Fibroblast of gingiva (primary cell): ENCODE measurements at places on chromosomes 12 and 14.

DNA sequence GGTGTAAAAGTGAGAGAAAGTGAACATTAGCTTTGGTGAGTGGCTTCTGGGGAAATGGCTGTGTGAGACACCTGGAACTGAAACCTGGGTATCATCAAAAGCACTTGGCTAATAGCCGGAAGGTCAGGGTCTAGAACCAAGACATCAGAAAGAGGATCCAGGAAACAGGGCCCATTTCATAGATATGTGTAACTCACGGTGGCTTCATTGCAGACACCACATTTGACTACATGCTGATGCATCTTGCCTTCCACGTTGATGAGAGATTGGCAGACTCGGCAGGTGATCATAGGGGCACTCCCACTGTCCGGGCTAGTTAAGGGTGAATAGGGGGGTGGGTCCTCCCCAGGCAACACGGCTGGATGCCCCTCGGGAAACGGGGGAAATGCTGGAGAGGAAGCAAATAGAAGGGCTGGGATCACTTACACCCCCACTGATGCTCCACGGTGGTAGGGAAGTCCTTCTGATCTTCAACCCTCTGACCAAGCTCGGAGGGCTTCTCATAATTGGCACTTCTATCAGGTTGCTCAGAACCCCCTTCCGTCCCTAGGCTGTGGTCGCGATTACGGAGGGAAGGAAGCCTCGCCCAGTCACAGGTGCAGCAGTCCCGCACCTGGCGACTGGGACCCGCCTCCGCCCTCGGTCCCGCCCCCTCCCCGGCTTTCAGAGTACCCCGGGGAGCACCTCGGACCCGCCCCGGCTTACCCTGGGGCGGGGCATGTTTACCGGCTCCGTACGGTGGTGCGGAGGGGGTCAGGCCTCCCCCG is 593 bp downstream of the PIP4P1 start:
- DNase-seq = no peak

DNA sequence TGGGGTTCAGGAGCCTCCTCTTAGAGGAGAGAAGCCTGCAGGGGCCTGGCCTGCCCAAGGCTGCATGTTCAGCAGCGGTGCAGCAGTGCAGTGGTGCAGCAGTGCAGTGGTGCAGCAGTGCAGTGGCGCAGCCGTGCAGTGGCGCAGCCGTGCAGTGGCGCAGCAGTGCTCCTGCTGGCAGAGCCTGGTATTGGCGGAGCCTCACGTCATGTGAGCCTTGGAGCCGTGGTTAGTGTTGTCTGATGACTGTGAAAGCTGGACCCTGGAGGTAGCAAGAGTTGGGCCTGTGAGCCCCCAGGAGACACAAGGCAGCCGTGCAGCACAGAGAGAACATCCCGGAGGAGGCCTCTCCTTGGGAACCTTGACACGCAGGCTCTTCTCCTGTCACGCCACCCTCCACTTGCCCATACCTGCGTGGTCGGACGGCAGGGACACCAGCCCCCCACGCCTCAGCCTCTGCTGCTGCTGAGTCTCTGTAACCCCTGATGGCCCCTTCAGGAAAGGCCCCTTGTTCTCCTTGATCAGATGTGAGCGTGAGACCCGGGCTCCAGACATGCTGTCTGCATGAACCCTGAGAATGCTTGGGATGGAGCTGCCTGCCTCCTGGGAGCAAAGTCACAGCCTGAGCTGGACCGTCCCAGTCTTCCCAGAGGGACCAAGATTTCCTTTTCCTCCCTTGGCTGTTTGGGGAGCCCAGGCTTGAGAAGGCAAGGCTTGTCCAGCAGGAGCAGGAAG is 193.7 kb downstream of the KIF26A start:
- no peak for DNase-seq

DNA sequence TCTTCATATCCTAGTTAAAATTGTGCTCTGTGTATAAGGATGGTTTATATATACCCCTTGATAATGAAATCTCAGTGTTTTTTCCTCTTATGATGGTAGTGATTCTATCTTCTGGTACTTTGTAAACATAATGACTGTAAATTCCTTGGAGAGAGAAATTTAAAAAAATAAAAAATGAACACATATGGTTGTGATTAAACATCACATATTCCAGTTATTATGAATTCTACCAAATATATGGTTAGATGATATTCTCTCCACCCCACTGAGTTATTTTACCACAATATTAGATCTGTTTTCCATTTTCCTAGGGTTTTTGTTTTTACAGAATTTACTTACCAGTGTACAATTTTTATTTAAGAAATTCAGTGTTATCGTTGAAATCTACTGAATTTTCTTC is 481.9 kb upstream of the NOVA1 start:
- no peak for DNase-seq

DNA sequence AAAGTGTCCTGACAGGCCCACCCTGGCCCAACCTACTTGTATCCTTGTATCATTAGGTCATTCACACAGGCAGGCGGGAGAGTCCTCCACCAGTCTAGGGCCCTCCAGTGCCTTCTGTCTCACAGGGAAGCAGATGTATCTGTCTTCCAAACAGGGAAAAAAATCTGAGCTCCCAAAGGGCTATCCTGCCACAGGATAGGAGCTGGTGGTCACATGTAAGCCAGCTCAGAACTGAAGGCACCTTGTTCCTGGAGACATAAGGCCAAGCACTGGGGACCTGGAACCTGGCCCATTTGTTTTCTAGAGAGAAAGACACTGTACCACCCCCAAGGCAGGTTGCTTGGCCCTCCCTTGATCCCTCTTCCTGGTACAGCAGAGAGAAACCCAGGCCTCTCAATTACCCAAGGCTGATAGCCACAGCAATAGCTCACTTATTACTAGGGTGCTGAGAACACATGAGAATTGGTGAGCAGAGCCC is 19.4 kb upstream of the PLEKHH1 start:
- DNase-seq = no peak

DNA sequence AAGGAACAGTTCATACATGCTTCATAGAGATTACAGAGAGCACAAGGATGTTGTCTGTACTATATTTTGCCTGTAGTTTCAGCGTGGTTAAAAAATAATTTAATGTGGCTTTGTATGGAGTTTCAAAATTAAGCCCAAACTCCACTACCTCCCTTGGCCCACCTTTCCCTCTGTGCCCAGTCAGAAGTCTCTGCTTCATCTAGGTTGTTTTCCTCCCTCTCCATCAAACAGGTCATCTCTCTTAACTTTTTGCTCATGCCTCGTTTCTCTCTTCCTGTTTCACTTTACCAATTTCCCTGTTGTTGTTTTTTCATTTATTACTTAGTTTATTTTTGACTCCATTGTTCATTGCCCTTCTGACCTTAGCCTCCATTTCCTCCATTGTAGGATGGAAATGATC is 94.9 kb upstream of the NEDD1 start:
- DNase-seq = no peak

- no peak for DNase-seq
These were observed 69.7 kb downstream of the CIT start for GRCh38 chr12:119807380-119807779.

DNA sequence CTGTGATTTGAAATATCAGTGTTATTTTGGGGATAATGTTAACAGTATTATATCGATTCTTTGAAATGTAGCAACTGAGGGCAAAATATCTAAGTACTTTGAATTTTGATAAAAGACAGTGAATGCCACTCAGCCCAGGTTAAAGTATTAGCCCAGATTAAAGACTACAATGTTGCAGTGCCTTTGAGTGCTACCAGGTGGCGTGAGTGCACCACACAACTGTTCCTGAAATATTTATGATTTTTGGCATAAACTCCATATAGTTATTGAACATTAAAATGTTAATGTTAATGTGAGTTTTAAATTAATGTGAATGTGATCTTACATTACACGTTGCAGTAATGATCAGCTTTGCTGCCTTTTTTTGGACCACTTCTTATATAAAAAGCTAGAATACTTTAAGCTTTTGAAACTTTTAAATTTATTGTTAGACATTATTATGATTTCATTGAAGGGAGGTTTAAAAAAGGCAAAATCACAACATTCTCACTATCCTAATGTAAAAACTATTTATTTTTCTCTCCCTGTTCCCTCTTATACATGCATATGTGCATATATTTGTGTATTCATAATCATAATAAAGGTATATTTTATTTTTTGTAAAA is 22.5 kb downstream of the MRPS35 start:
- DNase-seq = peak; percentile 25

DNA sequence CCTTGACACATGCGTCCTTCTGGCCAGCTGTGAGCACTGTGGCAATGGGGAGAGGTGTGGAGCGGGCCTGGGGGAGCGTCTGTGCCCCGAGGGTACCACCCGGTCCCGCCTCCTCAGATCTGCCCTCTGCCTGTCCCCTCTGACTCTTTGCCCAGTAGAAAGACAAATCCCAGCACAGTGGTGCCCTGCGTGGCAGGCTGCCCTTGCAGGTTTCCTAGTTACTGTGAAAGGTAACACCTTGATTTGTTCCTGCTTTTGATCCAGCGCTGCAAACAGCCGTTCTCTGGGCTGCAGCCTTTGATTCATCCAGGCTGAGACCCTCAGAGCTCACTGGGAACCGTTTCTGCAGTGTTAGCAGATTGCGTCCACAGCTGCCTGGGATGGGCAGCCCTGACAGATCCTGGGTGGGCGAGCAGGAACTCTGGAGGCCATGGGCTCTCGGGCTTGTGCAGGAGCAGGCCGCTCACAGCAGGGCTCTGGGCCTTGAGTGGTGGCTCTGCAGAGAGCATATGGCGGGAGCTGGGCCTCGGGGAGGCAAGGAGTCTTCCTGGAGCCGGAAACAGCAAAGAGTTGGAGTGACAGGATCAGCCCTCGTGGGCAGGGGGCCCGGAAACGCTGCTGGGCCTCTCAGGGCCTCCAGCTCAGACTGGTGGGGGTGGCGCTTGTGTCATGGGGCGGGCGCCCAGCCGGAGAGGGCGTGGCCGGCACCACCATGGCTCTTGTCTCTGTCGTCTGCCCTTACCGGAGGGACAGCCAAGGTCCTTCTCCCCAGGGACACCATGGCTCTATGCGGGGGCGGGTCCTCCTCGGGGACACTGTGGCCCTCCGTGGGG is 16.6 kb downstream of the FBRSL1 start:
- DNase-seq = peak; percentile 53

DNA sequence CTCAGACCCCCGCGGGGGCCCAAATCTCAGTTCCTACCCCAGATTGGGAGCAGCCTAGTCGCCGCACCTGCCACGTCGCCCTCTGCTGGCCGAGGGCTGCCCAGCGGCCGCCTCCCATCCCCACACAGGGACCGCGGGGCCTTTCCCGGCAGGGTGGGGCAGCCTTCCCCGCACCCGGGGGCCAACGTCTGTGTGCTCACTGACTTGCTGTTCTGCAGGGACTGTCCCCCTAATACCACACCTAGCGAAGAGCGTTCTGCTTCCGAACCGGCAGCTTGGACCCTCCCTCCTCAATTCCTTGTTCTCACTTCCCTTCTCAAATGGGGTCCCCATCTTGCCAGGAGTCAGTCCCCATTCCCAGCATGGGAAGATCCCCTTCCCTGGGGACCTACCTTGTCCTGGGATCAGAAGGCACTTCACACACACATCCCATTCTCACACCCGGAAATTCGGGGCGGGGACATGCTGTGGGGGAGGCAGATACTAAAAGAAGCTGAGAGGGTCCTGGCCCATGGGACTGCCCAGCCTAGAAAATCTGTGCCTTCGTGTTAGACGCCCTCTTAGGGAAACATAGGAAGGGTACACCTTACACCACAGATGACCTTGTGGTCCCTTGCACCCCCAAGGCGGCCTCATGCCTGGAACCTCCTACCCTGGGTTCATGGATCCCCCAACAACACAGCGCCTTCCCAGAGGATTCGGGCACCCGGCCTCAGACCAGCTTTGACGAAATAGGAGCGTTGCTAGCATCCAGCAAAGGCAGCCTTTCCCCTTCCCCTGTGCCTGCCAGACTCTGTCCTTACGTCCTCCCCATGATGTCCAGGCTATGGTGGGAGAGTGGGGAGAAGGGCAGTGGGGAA is 16.4 kb downstream of the ACVRL1 start:
- no peak for DNase-seq

DNA sequence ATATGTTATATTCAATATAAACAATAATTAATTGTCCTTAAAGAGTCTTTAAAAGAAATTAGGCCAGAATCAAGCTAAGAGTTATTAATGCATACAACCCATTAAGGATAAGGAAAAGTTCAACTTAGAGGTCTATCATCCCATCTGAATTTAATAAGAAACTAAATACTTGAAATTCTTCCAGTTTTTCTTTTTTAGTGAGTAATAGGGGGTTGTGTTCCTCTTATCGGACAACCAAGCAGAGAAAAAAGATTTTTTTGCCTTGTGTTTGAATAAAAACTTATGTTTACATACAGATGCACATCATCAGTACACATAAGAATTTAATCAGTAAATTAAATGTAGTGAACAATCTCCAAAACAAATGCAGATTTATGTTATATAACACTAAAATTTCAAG is 32.5 kb downstream of the PAWR start:
- DNase-seq = peak; percentile 51

GRCh38 chr12:41972598-41972997 is 172.1 kb downstream of the GXYLT1 start:
- no peak for DNase-seq

- no peak for DNase-seq
These were observed 142.7 kb downstream of the BCL11B start for GRCh38 chr14:99129211-99129696.

DNA sequence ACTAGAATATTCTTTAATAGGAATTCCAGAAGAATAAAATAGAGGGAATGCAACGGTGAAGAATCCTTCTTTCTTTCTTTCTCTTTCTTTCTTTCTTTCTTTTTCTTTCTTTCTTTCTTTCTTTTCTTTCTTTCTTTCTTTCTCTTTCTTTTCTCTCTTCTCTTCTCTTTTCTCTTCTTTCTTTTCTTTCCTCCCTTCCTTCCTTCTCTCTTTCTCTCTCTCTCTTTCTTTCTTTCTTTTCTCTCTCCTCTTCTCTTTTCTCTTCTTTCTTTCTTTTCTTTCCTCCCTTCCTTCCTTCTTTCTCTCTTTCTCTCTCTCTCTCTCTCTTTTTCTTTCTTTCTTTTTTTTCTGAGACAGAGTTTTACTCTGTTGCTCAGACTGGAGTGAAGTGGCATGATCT is 160.8 kb upstream of the PRICKLE1 start:
- DNase-seq = no peak
